Testis (tissue), 5 donors: ENCODE measurements at places on chromosomes 4 and X. TPM values are rescaled to one million over a fixed set of nuclear protein-coding genes. Genes with fewer than 3 reads are reported as not detected.

AMTN gene
- not detected for polyA plus RNA-seq

GRCh38 chr4:4848540-4848939 lies 10.9 kb upstream of the MSX1 start:
- DNase-seq, result no peak

- no peak for DNase-seq
Observed at GRCh38 chr4:70902577-70903290, 565 bp downstream of the MOB1B start.

DNA sequence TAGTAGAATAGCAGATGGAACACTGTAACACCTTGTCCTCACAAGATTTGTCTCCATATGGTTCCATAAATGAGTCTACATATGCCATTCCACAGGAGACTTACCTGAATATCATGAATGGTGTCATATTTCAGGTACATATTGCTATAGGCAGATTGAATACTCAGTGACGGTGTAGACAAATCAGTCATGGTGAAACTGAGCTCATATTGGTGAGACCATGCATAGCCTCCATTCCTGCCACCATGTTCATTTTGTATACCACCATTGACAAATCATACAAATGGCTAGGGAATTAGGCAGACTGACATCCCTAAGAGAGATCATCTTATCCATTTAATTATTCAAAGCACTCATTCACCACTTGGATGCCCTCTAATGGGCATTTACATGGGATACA lies 38.0 kb upstream of the SPP1 start:
- no peak for DNase-seq

TXK gene
- polyA plus RNA-seq, result 3.1 TPM

IQSEC2 gene
- polyA plus RNA-seq, result 19.3 TPM

GRCh38 chrX:47539860-47540259 lies 21.1 kb upstream of the ARAF start:
- no peak for DNase-seq

- no peak for DNase-seq
Observed at GRCh38 chr4:156217236-156217635, 263.6 kb upstream of the CTSO start.

DNA sequence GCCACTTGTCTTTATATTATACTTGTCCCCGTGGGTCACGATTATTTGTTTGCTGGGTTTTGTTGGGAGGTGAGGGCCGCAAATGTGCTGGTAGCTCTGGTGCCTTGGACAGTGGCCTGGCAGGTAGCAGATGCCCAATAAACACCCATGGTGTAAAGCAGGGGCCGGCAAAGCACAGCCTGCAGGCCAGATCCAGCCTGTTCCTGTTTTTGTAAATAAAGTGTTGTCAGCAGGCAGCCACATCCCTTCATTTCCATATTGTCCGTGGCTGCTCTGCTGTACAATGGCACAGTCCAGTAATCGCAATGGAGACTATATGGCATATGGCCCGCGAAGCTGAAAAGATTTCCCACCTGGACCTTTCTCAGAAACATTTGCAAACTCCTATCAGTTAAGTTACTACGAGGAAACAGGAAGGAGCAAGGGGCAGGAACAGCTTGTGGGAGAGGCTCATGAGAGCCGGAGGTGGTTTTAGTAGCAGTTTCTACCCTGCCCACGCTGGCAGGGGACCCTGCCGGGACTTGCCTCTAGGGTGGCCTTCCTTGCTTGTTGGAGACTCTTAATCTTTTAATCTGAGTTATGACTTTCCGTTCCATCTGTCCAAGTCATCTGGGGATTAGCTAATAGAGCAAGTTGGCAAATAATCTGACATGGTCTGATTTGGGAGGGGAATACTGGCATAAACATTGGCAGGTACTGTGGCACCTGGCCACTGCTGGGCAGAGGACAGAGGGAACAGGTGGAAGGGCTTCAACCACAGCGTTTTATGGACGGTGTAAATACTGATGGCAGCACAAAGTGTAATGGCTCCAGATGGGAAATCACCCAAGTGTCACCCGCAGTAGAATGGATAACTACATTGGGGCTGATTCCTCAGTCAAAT lies 19.6 kb downstream of the CLCN4 start:
- DNase-seq, result no peak

DNA sequence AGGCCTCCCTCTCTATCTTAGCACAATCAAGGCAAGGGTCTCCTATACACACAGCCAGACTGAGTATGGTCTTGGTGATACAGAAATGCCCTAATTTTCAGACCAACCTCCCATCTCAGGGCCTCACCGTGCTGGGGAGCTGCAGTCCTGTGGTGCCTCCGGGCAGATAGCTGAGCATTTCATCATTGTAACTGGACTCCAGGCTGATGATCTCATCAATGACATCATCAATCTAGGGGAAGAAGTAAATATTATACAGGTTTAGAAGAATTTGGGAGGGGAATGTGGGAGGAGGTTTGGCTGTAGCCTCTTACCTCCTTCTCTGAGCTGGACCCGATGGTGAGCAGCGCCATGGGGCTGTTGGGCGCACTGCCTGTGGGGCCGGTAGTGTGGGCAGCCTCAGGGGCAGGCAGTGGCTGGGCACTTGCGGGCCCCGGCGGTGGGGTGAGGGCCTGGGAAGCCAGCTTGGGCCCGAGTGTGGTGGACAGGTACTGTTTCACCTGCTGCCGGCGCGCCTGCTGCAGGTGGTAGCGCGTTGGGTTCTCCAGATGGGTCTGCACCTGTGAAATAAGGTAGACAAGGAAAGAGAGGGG lies 5.2 kb downstream of the TFE3 start:
- no peak for DNase-seq

INTS6L gene
- 15.0 TPM for polyA plus RNA-seq
